ENCODE measurements at places on chromosomes 12 and 14. TPM values are rescaled to one million over a fixed set of nuclear protein-coding genes. Genes with fewer than 3 reads are reported as not detected.

Gene GYS2
- 0.15 TPM for total RNA-seq

Gene TMEM121
- 2.4 TPM for total RNA-seq

Gene GNS
- total RNA-seq: 250 TPM

Gene SLC10A1
- not detected for total RNA-seq

Gene NID2
- 14.2 TPM for total RNA-seq

Gene CNTN1
- 1.1 TPM for total RNA-seq

Gene BMP4
- 17.7 TPM for total RNA-seq

Gene PHLDA1
- total RNA-seq: 5.8 TPM

Gene PPP1R13B
- 21.8 TPM for total RNA-seq

Gene ACOT6
- not detected for total RNA-seq

Gene SCNN1A
- total RNA-seq: 175 TPM

Gene TPH2
- total RNA-seq: not detected

Gene SDR9C7
- total RNA-seq: not detected

Gene BATF
- 34.7 TPM for total RNA-seq

Gene CLEC14A
- 25.6 TPM for total RNA-seq

Gene ZDHHC22
- not detected for total RNA-seq

Gene RPL36AL
- total RNA-seq: 303 TPM

Gene CHGA
- total RNA-seq: 0.98 TPM

Gene RD3L
- not detected for total RNA-seq

Gene HCAR3
- 0.96 TPM for total RNA-seq

Gene PXN
- total RNA-seq: 74.1 TPM

Gene TGFB3
- 4.8 TPM for total RNA-seq

Gene AKAP6
- total RNA-seq: 1.1 TPM

Gene FOXN4
- total RNA-seq: not detected

Gene PIK3C2G
- total RNA-seq: 164 TPM

Gene ZNF219
- total RNA-seq: 32.4 TPM

Gene FOXG1
- total RNA-seq: not detected

Gene KRT83
- total RNA-seq: not detected

Gene AVPR1A
- total RNA-seq: 14.7 TPM

Gene SPX
- 84.3 TPM for total RNA-seq

Gene TAMALIN
- 27.2 TPM for total RNA-seq

Gene KRT77
- 0.48 TPM for total RNA-seq

Gene ASCL4
- not detected for total RNA-seq

Gene CLBA1
- 8.8 TPM for total RNA-seq

Gene CPSF2
- 38.2 TPM for total RNA-seq

Gene EML5
- 5.6 TPM for total RNA-seq

Gene LAG3
- 0.80 TPM for total RNA-seq

Gene ESR2
- total RNA-seq: 2.2 TPM

Gene KRT3
- total RNA-seq: not detected

Gene SDS
- 12.0 TPM for total RNA-seq

Gene TBX3
- 115 TPM for total RNA-seq

Gene ASPG
- 0.15 TPM for total RNA-seq

Gene SSPN
- total RNA-seq: 17.7 TPM

Gene TMEM30B
- 5.0 TPM for total RNA-seq

Gene RNFT2
- 1.9 TPM for total RNA-seq

Gene TAS2R42
- not detected for total RNA-seq

Gene KCNC2
- total RNA-seq: 0.29 TPM

Gene FBRSL1
- total RNA-seq: 7.2 TPM

All from breast epithelium (tissue), 4 donors.